ENCODE measurements at places on chromosomes 16 and 17. TPM values are rescaled to one million over a fixed set of nuclear protein-coding genes. Genes with fewer than 3 reads are reported as not detected.

The GAN gene
- total RNA-seq = 9.2 TPM

The HP gene
- not detected for total RNA-seq

The SARM1 gene
- 25.6 TPM for total RNA-seq

The PMP22 gene
- 179 TPM for total RNA-seq

The ABR gene
- 82.5 TPM for total RNA-seq

The IL21R gene
- total RNA-seq = 0.73 TPM

The JPH3 gene
- total RNA-seq = not detected

The MEIOB gene
- 1.1 TPM for total RNA-seq

The RHBDL3 gene
- total RNA-seq = 0.49 TPM

The MGAT5B gene
- 2.6 TPM for total RNA-seq

The SLC13A2 gene
- total RNA-seq = not detected

The TTLL6 gene
- not detected for total RNA-seq

Data from hair follicle dermal papilla cell (primary cell).